ENCODE measurements at places on chromosomes 2 and 18.
A peak's percentile ranks its signal among the peaks of the same experiment; 100 is the strongest.

- DNase-seq: no peak
These were observed 39.5 kb downstream of the SFXN5 start for GRCh38 chr2:73031725-73032701.

DNA sequence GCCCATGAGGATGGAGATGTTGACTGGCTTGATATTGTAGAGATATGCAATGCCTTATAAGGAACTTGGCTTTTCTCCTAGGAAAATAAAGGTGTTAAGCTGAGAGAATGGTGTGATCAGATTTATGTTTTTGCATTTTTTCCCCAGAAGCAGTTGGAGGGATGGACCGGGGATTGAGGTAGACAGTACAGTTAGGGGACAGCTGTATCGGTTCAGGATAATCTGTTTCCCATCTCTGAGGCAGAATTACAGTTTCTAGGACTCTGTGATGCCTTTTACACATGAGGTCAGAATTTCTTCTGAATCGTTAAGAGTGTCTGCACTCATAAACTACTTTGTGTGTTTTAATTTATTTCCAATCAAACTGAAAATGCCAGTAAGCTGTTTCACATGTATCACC lies 261.5 kb downstream of the CYRIA start:
- DNase-seq: no peak

- DNase-seq: no peak
These were observed 180.6 kb downstream of the IRS1 start for GRCh38 chr2:226618875-226619605.

DNA sequence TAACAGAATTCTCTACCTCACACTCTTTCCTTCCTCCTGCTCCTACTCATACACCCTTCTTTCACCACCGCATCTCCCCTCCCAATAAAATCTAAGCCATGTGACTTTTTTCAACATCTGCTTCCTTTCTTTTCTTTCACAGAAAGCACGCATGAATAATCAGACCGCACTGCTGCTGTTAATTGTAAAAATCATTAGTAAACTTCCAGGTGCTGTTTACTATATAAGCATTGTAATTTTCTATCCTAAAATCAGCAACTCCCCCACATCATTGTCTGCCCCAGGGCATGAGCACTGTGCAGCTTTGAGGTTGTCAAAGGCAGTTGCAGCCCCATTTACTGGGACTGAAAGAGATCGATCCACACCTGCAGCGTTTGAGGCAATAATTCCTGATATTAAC lies 782.6 kb upstream of the ID2 start:
- no peak for DNase-seq

- DNase-seq: no peak
These were observed 102.8 kb downstream of the RBMS1 start for GRCh38 chr2:160390544-160391455.

- no peak for DNase-seq
These were observed 89.8 kb upstream of the NFATC1 start for GRCh38 chr18:79305911-79306310.

DNA sequence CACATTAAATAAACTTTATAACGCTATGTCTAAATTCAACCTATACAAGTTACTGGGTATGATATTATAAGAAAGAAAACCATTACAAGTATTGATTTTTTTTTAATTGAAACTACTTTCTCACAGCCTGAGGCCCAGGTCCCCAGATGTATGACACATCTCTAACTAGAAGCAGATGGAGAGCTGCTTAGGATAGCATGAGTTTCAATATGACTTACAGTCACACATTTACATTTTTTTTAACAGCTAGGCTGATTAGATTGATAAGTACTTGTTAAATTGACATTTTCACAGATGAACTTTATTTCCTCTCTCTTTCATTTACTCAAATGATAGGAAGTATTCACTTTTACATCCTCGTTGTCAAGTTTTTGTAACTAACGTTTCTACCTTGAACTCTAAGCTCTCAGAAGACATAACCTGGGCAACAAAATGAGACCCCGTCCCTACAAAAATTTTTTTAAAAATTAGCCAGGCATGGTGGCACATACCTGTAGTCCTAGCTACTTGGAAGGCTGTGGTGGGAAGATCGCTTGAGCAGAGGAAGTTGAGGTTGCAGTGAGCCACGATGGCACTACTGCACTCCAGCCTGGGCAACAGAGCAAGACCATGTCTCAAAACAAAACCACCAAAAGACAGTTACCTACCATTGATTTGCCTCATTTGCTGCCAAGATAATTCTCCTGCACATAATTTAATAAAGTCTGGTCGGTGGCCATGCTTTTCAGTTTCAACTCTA lies 52.4 kb downstream of the STK39 start:
- DNase-seq: peak; percentile 65

DNA sequence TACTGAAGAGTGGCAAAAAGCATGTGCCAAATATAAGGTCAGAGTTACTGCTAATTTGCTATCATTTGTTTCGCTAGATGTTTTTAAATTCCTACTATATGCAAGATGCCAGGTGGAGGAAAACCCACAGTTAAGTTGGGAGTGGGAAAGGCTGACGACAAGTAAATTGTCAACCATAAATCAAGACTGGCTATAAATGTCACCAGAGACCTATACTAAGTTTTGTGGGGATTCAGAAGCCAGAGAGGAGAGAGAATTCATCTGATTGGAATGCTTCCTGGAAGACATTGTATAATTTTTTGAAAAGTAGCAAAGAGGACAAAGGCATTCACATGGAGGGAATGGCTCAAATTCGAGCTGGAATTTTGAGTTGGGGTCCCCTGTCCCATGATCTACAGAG lies 64.3 kb downstream of the CFAP221 start:
- no peak for DNase-seq

GRCh38 chr2:74436848-74437695 lies 4.7 kb downstream of the RTKN start:
- DNase-seq: peak; percentile 61

- DNase-seq: no peak
These were observed 56.7 kb downstream of the CWC22 start for GRCh38 chr2:179950391-179950790.

DNA sequence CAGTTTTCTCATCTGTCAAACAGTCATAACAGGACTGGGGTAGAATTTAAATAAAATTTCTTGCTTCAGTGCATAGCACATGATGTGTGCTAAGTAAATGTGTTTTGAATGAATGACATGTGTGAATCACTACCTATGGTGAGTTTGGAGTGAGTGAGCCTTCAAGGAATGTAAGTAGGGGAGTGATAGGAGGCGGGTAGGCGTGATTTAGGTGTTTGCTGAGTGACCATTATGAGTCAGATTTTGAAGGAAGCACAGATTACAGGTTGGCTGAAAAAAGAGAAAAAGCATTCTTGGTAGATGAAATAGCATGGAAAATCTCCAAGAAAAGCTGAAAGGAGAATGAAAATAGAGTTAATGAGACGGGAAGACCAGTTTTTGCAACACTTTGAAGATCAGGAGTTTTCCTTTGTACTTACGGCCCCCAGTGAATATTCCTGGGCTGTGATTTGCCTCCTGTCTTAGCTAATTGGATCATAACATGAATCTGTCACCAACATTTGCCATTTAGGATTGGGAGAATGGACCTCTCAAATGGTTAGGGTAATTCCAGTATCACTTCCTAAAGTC lies 136.9 kb upstream of the GATA6 start:
- no peak for DNase-seq

DNA sequence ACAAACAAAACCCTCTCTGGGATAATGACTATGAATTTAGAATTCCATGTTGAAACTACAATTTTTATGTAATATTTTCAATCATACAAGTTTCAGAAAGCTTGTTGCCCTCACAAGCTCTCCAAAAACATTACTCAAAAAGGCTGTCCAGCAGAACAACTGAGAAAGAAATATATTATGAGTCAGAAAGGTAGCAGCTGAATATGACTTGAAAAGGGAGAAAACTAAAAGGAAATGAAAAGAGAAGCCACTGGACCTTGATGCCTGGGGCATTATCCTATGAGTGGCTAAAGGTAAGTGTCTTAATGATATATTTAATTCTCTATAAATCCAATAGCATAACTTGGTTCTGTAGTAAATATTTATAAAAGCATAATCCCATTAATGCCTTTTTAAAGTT lies 61.8 kb downstream of the NXPH2 start:
- no peak for DNase-seq

- no peak for DNase-seq
These were observed 2.1 kb downstream of the KIDINS220 start for GRCh38 chr2:8835279-8835678.

DNA sequence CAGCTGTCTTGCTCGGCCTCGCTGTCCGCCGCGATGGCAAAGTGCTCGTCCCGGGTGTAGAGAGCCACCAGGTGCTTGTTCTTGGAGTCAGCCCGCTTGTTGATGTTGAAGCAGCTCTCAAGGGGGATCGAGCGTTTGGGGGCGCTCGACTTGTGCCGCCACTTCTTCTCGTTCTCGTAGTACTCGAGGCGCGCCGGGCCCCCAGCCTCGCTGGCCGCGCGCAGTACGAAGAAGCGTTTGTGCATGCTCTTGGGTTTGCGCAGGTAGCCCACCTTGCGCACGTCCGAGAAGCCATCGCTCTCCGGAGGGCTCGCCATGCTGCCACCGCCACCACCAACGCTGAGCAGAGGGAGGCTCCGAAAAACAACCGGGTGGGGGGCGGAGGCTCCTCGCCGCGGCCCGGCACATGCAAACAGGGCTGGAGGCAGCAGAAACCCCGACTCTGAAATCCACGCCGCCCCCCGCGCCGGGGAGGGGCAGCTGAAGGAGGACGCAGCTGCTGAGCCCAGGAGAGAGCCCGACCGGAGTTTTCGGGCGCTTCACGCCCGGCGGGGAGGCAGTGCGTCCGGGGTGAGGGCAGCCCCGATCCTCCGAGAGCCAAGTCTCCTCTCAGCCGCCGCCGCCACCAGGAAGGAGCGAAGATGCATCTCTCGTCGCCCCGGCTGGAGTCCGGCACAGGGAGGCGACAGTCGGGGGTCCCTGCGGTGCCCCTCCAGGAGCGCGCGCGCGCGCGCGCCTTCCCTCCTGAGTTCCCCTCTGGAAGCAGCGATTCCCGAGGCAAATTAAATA lies 1.0 kb downstream of the IRS1 start:
- DNase-seq: peak; percentile 85

- DNase-seq: no peak
These were observed 61.4 kb downstream of the TWIST2 start for GRCh38 chr2:238908960-238909951.

GRCh38 chr2:10923008-10923375 lies 11.3 kb downstream of the KCNF1 start:
- no peak for DNase-seq

- DNase-seq: no peak
These were observed 101.5 kb downstream of the ARHGAP15 start for GRCh38 chr2:143230506-143231253.

DNA sequence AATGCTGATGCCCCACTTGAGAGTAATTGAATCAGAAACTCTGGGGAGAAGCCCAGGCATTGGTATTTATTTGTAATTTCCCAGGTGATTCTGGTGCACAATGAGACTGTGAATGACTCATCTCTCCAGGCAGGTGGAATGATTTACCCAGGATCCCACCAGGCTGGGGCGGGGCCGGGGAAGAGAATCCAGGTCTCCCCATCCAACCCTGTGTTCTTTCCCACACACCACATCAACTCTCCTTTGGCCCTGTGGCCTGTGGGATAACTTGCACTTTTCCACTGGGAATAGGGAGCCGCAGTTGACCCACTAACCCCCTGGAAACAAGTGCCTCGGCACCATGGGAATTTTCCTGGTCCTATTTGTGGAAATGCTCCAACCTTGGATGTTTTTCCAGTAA lies 409.8 kb downstream of the ZNF521 start:
- no peak for DNase-seq

GRCh38 chr2:168601741-168602140 lies 145.7 kb downstream of the CERS6 start:
- DNase-seq: no peak

DNA sequence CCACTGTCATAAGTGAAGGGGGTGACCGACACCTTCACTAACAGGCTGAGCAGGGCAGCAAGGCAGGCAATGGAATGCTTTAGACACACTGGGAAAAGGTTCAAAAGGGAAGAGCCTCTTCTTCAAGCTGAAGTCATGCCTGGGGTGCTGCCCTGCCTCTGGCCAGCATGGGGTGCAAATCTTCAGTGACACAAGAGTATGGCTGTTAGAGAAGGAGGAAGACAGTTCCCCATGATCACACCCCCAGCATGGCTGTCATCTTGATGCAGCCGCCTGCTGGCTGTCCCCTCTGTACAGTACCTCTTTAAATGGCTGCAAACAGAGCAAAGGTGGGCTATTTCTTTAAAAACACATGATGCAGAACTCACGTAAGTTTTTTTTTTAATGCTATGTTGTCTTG lies 71.9 kb downstream of the INPP4A start:
- no peak for DNase-seq

DNA sequence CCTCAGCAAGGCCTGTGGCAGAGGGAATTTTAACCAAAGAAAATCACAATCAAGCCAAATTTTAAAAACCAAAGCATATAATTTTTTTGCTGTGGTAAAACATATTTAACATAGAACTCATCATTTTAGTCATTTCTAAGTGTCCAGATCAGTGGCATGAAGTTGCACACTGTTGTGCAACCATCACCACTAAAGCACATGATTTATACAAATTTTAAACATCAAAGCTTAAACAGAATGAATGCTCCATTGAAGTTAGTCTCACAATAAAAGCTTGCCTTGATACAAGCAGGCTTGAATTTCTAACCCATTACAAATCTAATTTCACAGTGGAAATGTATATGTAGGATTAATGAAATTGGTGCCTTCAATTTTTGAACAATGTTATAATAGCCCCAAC lies 31.2 kb downstream of the FTCDNL1 start:
- DNase-seq: no peak

DNA sequence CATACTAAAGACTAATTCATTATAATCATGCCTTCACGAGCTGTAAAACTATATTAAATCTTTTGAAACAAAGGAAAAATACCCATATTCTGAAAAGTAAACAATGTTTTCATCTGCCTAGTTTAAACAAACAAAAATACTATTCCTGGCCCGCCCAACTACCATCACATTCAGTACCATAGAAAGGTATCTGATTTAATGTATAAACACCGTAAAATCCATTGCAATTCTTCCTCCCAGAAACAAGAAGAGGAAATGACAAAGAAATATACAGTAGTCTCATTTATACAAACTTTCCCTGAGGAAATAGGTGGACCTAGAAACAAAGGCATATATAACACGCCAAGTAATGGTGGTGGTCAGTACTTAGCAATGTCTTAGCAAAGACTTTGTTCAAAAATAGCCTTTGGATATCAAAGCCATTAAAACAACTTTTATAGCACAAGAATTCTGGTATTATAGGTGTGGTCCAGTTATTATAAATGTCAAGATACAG lies 71.2 kb downstream of the COBLL1 start:
- no peak for DNase-seq

All from GM13977 (cell line).